B cell (primary cell): ENCODE measurements at places on chromosomes 2 and 18.

GRCh38 chr2:138110453-138111083, 146.3 kb downstream of the HNMT start:
- DNase-seq, result no peak

DNA sequence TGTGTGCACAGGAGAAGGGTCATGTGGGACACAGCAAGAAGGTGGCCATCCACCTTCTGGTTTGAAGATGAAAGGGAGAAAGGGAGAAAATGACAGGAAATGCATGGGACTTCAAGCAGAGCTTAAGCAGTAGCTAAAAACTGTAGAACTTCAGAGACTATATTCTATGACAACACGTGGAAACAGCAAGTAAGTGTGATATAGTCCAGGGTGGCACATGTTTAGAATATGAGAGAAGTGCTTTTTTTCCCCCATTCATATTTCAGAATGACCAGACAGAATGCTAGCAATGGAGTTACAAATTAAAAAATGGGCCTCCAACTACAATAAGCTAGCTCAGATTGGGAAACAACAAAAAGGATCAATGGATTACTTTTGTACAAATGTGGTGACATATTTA, 1042.2 kb downstream of the TMEM182 start:
- DNase-seq, result no peak

- DNase-seq, result peak; percentile 20
These were observed 48.5 kb upstream of the DTNA start for GRCh38 chr18:34661464-34662087.

DNA sequence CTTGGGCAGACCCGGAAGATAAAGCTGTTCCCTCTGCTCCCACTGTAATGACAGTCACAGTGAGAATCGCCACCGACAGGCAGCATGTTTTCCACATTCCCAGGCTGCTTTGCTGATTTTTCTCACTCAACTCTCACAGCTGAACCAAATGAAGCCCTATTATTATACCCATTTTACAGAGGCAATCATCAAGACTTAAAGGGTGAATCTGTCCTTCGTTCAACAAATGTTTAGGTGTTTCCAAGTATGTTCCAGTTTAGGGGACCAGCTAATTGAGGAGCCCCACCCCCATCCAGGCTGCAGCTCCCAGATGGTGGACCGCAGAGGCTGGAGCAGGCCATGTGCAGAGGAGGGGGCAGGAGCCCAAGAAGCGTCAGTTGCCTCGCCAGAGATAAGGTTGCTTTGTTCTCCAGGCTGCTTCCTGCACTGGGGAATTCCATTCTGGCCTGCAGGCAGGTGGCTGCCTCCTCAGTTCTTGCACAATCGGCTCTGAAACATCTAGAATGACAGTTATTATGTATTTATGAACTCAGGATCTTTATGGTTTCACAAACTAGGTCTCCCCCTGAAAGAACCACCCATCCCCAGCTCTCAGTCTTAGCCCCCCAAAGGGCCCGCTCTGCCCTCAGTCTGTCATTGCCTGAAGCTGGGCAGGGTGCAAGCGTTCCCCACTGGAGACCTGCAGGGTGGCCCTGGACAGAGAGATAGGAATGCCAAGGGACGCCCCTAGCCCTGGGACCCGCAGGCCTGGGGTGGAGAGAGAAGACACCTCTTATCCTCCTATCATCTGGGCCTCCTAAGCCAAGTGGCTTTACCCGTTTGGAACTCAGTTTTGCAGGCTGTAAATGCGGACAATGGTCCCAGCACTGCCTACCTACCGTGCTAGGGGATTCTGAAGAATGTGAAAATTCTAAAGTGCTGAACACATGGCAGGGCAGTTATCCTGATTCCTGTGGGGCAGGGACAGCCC, 49.1 kb upstream of the MYCN start:
- DNase-seq, result no peak

GRCh38 chr18:67935638-67936037, 419.1 kb upstream of the DSEL start:
- no peak for DNase-seq

GRCh38 chr18:60663060-60663989, 290.8 kb upstream of the MC4R start:
- no peak for DNase-seq

DNA sequence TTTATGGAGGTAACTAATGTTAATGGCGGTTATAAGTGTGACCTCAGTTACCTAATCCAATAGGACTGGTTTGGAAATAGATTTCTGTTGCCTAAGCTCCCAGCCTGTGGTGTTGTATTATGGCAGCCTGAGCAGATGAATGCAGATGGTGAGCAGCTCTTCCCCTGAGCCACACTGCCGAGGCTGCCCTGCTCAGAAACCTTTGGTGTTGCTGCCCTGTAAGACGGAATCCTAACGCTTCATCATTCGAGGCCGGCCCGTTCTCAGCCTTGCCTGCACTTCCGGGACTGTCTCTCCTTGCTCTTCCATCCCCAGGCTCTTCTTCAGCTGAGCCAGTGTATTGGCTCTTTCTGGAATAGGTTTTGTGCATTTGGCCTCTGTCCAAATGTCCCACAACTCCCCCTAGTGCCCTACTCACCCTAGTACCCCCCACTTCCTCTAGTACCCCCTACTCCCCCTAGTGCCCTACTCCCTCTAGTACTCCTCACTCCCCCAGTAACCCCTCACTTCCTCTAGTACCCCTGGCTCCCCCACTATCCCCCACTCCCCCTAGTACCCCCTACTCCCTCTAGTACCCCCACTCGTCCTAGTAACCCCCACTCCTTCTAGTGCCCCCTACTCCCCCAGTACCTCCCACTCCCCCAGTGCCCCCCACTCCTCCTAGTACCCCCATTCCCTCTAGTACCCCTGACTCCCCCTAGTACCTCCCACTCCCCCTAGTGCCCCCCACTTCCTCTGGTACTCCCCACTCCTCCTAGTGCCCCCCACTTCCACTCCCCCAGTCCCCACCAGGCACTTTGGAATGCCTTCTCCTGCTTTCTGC, 106.0 kb upstream of the TAF1B start:
- no peak for DNase-seq

GRCh38 chr2:142048581-142048980, 82.2 kb downstream of the LRP1B start:
- DNase-seq, result no peak
